CD14-positive monocyte (primary cell): ENCODE measurements at places on chromosomes 16 and 17. TPM values are rescaled to one million over a fixed set of nuclear protein-coding genes. Genes with fewer than 3 reads are reported as not detected.

WDR90 gene
- 1.1 TPM for polyA plus RNA-seq

BOLA2 gene
- 24.8 TPM for polyA plus RNA-seq

DNA sequence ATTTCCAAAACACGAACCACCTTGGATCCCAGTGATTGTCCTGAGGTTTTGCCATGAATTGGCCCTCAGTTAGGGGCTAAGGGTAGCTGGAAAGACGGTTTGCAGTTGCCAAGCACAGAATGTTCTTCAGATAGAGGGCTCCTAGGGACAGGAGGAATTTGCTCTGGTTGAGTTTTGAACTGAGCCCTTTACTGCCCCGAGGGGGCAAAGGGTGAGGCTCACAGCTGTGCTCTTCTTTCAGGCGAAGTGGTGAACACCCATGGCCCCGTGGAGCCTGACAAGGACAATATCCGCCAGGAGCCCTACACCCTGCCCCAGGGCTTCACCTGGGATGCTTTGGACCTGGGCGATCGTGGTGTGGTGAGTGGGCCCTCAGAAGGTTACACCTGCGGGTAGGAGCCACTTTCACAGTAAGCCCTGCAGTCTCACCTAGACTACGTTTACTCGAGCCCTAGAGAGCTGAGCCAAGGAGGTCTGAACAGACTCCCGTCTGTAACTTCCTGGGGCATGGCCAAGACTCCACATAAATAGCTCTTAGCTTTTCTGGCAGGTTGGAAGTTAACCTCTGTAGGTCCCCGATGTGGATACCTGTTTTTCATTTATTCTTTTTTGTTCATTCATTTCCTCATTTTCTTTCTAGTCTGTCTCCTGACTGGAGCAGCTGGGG is 32.5 kb downstream of the NMT1 start:
- H3K27ac ChIP-seq = no peak overlapping the region
- no peak overlapping the region for H3K4me3 ChIP-seq
- H3K27me3 ChIP-seq = no peaks in the 10 kb centered on the region
- peaks cover 90% of the 10 kb centered on the region for H3K36me3 ChIP-seq

- no peaks in the 10 kb centered on the region for H3K4me1 ChIP-seq
- H3K36me3 ChIP-seq = no peaks in the 10 kb centered on the region
- H3K27ac ChIP-seq = no peak overlapping the region
- no peak for DNase-seq
These were observed 24.3 kb upstream of the PHF12 start for GRCh38 chr17:28975646-28976045.

- no peak overlapping the region for H3K27ac ChIP-seq
- no peaks in the 10 kb centered on the region for H3K36me3 ChIP-seq
- no peak for DNase-seq
- no peaks in the 10 kb centered on the region for H3K27me3 ChIP-seq
- no peak overlapping the region for H3K4me3 ChIP-seq
- no peaks in the 10 kb centered on the region for H3K4me1 ChIP-seq
These were observed 42.8 kb downstream of the NOG start for GRCh38 chr17:56636265-56636664.

DNA sequence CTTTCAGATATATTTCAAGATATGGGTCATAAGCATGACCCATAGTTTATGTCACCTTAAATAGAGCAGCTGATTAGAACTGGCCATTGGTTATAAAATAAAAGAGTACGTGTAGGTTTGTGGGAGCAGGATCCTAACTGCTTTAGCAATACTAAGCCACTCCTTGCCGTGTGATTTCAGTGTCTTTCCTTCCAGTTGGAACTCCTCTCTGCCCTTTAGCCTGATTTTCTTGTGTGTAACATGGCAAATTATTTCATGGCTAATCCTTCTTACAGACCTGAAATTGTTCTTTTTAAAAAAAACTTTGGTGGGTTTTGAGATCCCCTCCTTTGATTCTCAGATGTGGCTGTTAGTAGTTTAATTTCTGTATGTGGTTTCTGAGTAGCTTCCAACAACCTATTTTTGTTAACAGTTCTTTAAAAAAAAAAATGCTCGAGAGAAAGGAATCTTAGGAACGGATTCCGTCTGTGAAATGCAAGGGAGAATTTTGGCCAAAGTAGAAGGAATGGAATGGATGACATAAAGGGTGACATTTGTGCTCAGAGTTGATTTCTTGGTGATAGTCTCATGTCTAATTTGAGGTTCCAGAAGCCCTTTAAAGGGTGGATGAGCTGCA is 39.9 kb downstream of the DHRS7B start:
- H3K36me3 ChIP-seq = peaks cover 6% of the 10 kb centered on the region
- no peak overlapping the region for H3K27ac ChIP-seq
- H3K4me3 ChIP-seq = no peak overlapping the region
- peaks cover 22% of the 10 kb centered on the region for H3K4me1 ChIP-seq
- H3K27me3 ChIP-seq = no peaks in the 10 kb centered on the region

DNA sequence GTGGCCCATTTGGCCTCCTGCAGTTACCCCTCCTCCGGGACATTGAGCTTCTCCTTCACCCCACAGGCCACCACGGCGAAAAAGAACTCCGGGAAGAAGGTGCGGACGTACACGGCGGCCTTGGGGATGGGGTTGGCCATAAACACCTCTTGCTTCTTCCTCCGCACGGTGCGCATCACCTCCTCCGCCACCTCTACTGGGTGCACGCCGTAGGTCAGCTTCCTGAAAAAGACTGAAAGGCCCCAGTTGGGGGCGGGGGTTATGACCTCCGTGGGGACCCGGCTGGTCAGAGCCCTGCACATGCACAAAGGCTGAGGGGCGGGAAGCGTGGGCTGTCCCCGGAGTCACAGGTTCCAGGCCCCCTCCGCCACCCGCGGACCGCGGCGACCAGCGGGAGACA is 19.9 kb downstream of the DHRS7C start:
- no peak overlapping the region for H3K4me3 ChIP-seq
- no peaks in the 10 kb centered on the region for H3K36me3 ChIP-seq
- H3K27ac ChIP-seq = no peak overlapping the region
- no peak for DNase-seq

- no peak for DNase-seq
- peaks cover 73% of the 10 kb centered on the region for H3K36me3 ChIP-seq
- peak overlapping the region; percentile 40 for H3K27ac ChIP-seq
- H3K27me3 ChIP-seq = no peaks in the 10 kb centered on the region
- H3K4me3 ChIP-seq = no peak overlapping the region
These were observed 13.6 kb downstream of the TAC4 start for GRCh38 chr17:49834118-49834743.

GRCh38 chr17:2068031-2068518 is 13.2 kb downstream of the HIC1 start:
- H3K4me3 ChIP-seq = no peak overlapping the region
- no peak overlapping the region for H3K27ac ChIP-seq
- H3K27me3 ChIP-seq = no peaks in the 10 kb centered on the region
- H3K4me1 ChIP-seq = peaks cover 15% of the 10 kb centered on the region
- no peak for DNase-seq
- peaks cover 57% of the 10 kb centered on the region for H3K36me3 ChIP-seq

GRCh38 chr16:12680531-12680930 is 123.2 kb downstream of the CPPED1 start:
- H3K4me3 ChIP-seq = no peak overlapping the region
- peaks cover 8% of the 10 kb centered on the region for H3K4me1 ChIP-seq
- no peak overlapping the region for H3K27ac ChIP-seq
- H3K27me3 ChIP-seq = no peaks in the 10 kb centered on the region

DNA sequence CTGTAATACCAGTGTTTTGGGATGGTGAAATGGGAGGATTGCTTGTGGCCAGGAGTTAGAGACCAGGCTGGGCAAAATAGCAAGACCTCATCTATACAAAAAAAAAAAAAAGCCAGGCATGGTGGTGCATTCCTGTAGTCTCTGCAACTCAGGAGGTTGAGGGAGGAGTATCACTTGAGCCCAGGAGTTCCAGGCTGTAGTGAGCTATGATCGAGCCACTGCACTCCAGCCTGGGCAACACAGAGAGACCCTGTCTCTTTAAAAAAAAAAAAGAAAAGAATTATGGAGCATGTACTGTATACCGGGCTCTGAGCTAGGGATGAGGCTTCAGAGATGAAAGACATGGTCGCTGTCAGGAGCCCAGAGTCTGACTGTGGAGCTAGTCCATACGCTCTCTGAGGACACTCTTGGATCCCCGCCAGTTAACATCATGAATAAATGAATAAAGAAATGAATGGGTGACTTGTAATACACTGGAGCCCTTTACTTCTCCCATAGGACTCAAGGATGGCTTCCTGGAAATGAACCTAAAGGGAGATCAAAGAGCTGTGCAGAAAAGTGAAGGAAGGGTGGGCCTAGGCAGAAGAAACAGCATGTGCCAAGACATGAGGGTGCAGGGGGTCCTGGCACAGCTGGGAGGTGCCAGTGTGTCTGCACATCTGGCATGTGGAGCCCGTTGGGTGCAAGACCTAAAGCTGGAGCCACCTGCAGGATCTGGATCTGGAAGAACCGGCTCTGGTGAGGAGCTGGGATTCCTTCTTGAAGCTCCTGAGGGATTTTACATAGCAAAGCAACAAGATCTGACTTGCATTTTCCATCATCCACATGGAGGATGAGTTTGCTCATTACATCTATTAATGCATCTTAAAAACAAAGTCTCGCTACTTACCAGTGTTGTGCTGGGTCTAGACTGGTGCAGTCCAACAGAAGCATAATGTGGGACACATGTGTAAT is 120.4 kb downstream of the IRX3 start:
- H3K4me1 ChIP-seq = no peaks in the 10 kb centered on the region
- H3K27ac ChIP-seq = no peak overlapping the region
- no peaks in the 10 kb centered on the region for H3K36me3 ChIP-seq
- H3K4me3 ChIP-seq = no peak overlapping the region

DNA sequence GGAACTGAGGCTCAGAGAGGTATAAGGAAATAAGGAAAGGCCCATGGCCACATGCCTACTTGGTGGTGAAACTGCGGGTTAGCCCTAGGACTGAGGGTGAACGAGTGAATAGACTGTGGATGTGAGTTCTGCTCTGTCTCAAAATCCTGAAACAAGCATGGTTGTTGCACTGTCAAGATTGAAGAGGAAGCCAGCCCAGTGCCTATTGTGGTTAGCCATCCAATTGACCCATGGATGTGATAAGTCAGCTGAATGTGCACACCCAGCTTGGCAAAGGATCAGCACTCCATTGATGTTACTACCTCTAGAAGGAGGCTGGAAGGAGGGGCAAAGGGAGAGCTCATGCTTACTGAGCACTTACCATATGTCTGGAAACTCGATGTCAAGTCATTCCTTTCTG is 4.5 kb downstream of the TMEM114 start:
- H3K27me3 ChIP-seq = peaks cover 48% of the 10 kb centered on the region
- H3K4me3 ChIP-seq = no peak overlapping the region
- no peak overlapping the region for H3K27ac ChIP-seq
- H3K36me3 ChIP-seq = no peaks in the 10 kb centered on the region
- DNase-seq = no peak
